B cell (primary cell): ENCODE measurements at places on chromosomes 11 and 22. TPM values are rescaled to one million over a fixed set of nuclear protein-coding genes. Genes with fewer than 3 reads are reported as not detected.

- no peaks in the 10 kb centered on the region for H3K27me3 ChIP-seq
- no peaks in the 10 kb centered on the region for H3K36me3 ChIP-seq
- no peak for DNase-seq
Measured at GRCh38 chr22:37626144-37626543, 13.3 kb upstream of the SH3BP1 start.

- DNase-seq = peak; percentile 74
- H3K27ac ChIP-seq = no peak overlapping the region
- H3K36me3 ChIP-seq = no peaks in the 10 kb centered on the region
- H3K27me3 ChIP-seq = no peaks in the 10 kb centered on the region
- no peak overlapping the region for H3K4me3 ChIP-seq
Measured at GRCh38 chr22:46739094-46739870, 1.2 kb upstream of the CERK start.

DNA sequence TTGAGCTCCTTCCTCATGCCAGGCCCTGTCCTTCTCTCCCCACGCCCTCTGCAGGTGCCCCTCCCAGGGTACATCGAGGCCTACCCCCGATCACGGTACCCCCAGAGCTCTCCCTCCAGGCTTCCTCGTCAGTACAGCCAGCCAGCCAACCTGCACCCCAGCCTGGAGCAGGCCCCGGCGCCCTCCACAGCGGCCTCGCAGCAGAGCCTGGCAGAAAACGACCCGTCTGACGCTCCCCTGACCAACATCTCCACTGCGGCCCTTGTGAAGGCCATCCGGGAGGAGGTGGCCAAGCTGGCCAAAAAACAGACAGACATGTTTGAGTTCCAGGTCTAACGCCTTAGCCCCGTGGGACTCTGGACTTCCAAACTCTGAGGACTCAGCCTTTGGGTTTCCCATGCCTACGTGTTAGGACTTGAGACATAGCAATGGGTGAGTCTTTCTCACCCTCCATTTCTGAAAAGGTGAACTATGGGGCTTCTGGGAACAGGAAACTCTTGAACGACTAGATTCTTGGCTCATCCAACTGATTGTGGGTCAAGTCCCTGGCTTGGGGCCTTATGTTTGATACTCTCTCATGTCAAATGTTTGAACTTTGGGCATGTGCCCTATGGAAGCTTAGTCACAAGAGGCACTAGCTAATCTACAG is 32.7 kb downstream of the C11orf91 start:
- no peak for DNase-seq
- H3K27ac ChIP-seq = no peak overlapping the region
- H3K4me3 ChIP-seq = no peak overlapping the region
- no peaks in the 10 kb centered on the region for H3K4me1 ChIP-seq

DNA sequence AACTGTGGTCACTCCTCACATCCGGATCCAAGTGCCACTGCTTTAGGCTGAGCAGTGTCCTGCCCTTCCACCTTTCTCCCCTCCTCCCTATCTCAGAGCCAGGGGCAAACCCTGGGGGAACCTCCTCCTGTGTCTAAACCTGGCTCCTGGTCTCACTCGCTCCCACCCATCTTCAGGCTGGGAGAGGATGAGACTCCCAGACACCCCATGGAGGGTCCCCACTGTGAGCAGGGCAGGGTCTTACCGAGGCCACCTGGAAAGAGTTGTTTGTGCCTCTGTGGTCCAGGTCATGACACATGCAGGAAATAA is 93.6 kb downstream of the PDE2A start:
- peaks cover 15% of the 10 kb centered on the region for H3K4me1 ChIP-seq
- no peak overlapping the region for H3K27ac ChIP-seq
- no peak for DNase-seq
- no peak overlapping the region for H3K4me3 ChIP-seq

DNA sequence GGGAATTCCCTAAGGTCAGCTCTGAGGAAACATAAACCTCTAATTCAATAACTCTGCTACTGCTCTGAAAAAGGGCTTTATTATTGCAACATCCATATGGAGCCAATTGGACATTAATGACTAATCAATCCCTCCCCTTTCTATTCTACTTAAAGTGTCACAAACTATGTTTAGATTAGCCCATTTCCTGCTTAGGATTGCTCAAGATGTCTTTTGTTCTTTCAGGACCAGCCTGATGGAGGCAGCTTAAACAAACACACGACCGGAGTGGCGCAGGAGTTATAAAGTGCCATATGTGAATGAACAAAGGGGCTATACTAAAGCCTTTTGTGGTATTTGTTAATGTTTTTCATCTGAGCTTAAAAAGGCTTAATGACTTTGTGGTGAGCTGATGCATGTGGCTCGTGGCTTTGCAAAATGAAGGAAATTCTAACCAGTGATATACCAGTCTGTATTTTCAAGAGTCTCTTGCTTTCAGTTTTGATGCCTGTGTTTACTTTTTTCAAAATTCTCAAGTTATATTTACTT is 354.4 kb downstream of the SOX6 start:
- no peak for DNase-seq
- H3K27me3 ChIP-seq = no peaks in the 10 kb centered on the region
- H3K27ac ChIP-seq = no peak overlapping the region
- no peaks in the 10 kb centered on the region for H3K4me1 ChIP-seq
- no peaks in the 10 kb centered on the region for H3K36me3 ChIP-seq

DNA sequence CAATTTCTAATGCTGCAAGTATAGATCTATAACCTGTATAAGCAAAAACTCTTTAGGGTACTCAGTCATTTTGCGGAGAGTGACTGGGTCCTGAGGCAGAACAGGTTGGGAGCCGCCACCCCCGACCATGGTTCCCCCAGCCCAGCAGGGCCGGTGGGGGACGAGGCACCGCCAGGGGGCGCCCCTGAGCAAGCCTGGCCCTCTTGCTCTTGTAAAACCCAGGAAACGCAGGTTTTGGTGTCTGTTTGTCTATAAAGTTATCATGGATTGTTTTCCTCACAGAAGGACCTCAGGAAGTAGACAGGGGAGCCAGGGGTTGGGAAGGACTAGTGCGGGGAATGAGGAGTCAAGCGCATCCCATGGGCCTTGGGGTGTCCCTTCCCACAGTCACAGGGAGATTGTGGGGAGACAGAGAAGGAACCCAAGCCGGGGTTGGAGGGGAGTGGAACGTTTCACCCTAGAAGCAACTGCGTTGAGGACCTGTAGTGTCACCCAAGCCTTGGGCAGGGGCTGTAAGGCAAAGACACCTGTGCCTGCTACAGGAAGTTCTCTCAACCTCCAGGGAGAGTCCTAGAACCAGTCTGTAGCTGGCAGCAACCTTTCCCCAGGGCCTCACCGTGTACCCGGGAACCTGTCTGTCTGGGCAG is 26.4 kb downstream of the KCTD17 start:
- H3K27me3 ChIP-seq = peaks cover 4% of the 10 kb centered on the region
- H3K36me3 ChIP-seq = no peaks in the 10 kb centered on the region
- no peak overlapping the region for H3K27ac ChIP-seq
- H3K4me1 ChIP-seq = peaks cover 15% of the 10 kb centered on the region

DNA sequence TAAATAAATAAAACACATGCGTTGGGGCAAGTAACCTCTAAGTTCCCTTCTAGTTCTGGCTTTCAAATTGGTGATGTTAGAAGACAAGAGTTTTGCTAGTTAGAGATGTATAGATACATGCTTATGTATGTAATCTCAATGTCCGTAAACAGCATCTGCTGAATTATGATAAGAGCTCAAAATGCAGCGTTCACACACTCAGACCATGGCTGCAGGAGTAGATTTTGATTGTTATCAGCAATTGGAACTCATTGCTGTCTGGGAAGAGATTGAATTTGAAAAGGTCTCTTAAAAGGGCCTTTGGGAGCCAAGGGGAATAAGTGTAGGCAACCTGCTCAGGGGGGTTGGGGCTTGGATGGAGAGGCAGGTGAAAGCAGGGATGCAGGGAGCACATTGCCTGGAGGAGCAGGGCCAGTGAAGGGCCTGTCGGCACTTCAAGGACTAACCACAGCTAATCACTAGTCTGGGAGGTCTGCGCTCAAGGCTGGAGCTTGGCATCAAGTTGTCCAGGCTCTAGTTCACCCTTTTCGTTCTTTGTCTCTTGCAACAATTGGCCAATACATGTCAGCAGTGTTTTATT is 2.7 kb upstream of the RAG1 start:
- no peak for DNase-seq
- no peaks in the 10 kb centered on the region for H3K36me3 ChIP-seq
- no peak overlapping the region for H3K27ac ChIP-seq
- H3K4me3 ChIP-seq = no peak overlapping the region

Gene MMP1
- not detected in 2 replicates for total RNA-seq
